SW 1271 (cell line): ENCODE measurements at places on chromosomes 13 and 19.
A peak's percentile ranks its signal among the peaks of the same experiment; 100 is the strongest.

DNA sequence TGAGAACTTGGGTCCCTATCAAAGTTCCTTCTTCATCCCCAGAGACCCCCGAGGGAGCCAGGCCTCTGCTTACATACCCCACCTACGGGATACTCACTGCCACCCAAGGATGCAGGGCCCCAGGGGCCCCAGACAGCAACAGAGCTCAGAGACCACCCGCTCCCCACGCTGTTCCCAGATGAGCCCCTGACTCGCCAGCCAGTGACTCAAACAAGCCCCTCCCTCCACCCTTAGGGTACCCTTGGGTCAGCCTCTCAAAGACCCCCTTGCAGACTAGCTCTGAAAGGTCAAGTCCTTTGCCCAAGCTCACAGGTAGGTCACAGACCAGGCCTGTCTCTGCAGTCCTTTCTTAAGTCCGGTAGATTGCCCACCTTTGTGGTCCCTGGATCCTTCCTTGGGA is 45.7 kb downstream of the CD320 start:
- DNase-seq: no peak

DNA sequence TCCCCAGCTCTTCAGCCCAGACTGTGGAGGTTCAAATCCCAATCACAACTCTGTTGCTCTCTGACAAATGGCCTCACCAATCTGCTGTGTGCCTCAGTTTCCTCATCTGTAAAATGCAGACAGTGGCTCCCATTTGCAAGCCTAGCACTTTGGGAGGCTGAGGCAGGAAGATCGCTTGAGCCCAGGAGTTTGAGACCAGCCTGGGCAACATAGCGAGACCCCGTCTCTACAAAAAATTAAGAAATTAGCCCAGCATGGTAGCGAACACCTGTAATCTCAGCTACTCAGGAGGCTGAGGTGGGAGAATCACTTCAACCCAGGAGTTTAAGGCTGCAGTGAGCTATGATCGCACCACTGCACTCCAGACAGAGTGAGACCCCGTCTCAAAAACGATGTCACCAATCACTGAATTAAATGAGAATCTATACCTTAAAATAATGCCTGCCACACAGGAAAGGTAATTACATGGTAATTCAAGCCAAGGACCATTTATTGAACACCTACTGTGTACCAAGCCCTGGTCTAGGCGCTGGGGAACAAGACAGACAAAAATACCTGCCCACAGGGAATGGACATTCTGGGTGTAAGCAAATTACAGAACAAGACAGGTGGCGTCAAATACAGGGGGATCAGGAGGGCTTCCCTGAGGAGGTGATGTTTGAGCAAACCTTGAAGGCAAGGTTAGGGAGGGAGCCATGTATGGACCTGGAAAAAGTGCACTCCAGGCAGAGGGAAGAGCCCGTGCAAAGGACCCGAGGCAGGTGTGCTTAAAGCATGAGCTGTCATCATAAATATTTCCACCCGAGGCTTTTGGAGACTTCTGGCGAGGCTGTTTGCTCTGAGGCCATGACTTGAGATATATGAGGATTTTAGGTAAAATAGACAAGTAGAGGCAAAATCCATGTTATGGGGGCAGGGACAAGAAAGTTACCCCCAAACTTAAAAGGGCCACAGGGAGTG is 7.7 kb downstream of the NR2F6 start:
- no peak for DNase-seq

GRCh38 chr19:18135712-18136584 is 17.0 kb upstream of the PIK3R2 start:
- no peak for DNase-seq

DNA sequence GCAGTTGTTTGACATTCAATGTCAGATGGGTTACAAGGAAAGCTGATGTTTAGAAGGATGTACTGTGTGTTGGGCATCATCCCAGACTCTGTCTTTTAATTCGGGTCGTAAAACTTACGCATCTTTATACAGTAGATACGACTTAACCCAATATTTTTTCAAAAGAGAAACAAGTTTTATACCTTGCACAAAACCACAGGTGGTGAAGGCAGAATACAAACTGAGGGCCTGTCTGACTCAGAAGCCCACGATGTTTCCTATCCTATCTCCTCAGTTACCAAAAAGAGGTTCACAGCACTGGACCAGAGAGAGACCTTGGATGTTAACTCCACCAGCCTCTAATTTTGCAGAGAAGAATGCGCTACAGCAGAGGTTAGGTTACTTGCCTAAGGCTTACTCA is 477.0 kb downstream of the FOXO1 start:
- no peak for DNase-seq

DNA sequence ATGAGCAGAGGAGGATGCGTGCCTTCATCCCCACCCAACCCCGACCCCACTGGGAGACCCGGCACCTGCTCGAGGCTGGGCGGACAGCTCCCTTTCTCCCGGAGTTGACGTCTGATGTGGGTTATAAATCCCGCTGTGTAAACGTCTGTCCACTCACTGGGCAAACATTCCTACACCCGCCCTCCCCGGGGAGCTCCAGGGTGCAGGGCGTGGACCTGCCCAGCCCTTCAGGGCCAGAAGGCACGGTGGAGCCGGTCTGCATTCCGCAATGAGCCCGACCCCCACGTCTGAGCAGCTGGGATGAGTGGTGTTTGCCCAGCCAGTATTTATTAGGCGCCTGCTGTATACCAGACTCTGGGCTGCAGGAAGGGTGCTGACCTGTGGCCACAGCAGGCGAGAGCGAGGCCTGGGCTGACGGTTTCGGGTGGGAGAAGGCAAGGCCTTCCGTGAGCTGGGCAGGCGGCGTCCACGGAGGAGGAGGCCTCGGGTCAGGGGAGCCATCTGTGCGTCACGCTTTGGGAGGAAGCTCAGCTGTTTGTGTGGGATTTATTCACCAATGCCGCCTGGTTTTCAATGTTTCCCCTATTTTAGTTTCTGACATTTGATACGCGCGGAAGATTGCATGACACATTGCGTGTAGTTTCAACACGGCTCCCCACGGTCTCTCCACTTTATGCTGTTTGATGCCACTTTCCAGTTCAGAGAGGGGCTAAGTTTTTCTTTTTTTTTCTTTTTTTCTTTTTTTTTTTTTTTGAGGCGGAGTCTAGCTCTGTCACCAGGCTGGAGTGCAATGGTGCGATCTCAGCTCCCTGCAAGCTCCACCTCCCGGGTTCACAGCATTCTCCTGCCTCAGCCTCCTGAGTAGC is 2.0 kb downstream of the MISP start:
- peak; percentile 79 for DNase-seq

- no peak for DNase-seq
Measured at GRCh38 chr13:95957331-95957730, 95.9 kb downstream of the UGGT2 start.

- no peak for DNase-seq
Measured at GRCh38 chr19:17213334-17213733, 1.8 kb upstream of the USE1 start.

GRCh38 chr19:44113784-44114390 is 688 bp downstream of the ZNF225 start:
- DNase-seq: no peak

GRCh38 chr13:113545931-113546516 is 38.5 kb upstream of the TFDP1 start:
- no peak for DNase-seq

DNA sequence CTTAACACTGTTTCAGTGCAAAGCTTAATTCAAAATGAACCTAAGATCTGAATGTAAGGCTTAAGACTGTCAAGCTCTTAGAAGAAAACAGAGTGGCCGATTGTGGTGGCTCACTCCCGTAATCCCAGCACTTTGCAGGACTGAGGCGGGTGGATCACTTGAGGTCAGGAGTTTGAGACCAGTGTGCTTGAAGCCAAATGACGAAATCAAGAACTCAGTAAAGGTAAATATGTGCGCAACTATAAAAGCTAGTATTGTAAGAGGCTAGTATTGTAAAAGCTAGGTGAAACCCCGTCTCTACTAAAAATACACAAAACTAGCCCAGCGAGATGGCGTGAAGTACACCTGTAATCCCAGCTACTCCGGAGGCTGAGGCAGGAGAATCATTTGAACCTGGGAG is 12.7 kb downstream of the ATP4B start:
- no peak for DNase-seq

DNA sequence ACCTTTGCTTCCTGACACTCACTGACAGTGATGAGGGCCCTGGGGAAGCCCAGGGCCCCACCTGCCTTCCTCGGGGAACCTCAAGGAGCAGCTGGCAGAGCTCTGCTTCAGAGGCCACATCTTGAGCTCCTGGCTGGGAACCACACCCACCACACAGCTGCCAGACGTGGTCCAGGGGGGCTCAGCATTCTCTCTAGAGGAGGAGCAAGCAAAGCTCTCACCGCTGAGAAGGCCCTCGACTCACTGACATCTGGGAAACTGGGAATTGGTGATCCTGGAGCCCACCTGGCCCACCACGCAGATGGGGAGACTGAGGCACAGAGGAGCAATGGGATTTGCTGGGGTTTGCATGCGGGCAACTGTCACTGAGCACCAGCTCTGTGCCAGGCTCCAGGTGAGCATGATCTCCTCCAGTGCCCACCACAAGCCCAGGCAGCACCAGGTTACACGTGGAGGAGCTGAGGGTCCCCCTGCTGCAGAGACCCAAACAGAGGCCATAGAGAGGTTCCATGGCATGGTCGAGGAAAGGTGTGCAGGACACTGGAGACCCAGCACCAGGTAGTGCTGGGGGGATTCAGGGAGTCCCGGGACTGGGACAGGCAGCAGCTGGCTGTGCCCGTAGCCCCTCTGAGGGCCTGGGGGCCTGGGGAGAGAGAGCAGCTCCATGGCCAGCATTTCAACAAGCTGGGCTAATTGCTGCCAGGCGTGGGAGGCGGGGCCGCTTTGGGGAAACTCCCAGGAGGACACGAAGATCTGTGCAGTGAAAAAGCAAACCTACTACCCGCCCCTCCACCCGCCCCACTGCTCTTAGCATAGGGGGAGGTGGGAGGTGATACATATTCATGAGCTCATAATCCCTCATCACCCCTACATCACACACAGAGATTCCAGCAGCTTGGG is 33.4 kb downstream of the PEPD start:
- no peak for DNase-seq

GRCh38 chr19:44051650-44052402 is at the start of gene ZNF223:
Gene ZNF223 (plus strand): TSS chr19:44052036. CDS start chr19:44055177, 3,141 bp downstream.
- peak; percentile 40 for DNase-seq

GRCh38 chr13:67086260-67086659 is 143.9 kb downstream of the PCDH9 start:
- no peak for DNase-seq

DNA sequence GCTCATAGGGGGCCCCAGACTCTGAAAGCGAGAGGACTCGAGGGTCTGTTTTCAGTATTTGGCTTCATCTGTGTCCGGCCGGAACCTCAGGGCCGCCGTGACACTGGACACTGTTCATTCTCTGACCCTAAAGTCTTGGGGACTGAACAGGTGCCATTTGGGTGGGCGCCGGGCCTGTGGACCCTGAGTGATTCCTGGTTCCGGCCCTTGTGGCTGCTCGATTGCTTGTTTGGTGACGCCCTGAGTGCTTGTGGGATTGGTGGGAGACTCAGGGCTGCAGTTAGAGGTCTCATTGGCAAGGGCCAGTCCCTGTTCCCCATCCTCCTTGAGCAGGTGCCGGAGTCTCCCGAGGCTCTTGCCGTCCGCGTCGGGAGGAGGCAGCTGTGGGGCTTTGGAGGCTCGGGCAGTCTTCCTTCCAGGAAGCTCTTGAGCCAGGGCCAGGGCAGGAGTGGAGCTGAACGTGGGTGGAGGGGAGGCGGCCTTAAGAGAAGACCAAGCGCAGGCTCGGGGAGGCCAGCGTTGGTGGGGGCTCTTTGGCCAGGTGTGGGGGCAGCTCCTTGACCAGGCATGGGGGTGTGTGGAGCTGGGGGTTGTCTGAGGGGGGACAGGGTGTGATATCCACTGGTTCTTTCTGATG is 4.7 kb downstream of the PTBP1 start:
- DNase-seq: no peak

DNA sequence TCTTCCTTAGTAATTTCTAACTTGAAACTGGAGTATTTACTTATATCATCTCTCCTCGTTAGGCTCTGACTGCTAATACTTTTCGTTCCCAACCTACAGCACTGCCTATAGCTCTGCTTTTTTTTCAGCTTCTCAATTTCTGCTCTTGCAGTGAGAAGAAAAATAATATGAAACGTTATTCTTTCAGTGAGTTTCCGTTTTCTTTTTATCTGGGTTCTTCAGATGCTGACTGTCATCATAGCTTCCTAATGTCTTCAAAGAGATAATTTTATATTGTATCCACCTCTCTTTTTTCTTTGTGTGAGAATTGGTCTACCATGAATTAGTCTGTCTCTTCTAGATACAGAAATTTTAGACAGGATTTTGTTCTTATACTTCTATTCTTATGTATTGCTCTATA is 454.9 kb downstream of the LMO7 start:
- no peak for DNase-seq

DNA sequence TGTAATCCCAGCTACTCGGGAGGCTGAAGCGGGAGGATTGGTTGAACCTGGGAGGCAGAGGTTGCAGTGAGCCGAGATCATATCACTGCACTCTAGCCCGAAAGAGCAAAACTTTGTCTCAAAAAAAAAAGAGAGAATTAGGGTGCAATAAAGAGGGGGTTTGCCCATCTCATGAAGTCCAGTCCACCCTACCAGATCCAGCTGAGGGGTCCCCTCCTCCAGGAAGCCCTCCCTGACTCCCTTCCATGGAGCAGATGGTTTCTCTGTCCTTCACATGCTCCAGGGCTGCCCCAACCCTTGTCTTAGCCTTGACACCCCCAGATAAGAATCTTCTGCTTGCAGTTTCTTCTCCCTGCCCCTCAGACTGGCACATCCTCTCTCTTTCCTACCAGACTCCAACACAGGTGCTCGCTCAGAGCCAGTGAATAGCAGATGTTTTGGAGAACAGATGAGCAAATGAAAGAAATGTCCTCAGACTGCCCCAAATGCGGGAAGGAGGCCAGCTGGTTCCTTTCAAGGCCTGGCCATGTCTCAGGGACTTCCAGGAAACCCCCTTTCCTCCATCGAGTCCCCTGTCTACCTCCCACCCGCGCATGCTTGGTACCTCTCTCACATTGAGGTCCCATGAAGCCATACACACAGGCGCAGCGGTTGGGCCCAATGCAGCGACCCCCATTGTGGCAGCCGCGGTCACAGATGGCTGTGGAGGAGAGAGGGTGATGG is 5.0 kb downstream of the FBN3 start:
- no peak for DNase-seq

DNA sequence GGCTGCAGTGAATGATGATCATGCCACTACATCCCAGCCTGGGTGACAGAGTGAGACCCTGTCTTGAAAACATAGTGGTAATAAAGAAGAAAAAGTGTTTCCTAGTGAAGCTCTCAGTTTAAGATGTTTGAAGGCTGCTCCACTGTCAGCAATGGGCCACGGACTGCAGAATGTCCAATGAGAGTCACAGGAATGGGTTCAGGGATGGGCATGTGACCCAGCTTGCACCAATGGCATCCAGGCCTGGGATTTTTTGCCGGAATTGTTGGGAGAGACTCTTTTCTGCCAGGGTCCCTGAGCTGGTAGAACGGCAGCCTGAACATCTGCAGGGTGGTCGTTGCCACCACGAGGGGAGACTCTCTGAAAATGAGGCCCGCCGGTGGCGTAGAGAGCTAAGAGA is 6.3 kb downstream of the SHISA7 start:
- no peak for DNase-seq
